ENCODE measurements at places on chromosomes 3 and 15. TPM values are rescaled to one million over a fixed set of nuclear protein-coding genes. Genes with fewer than 3 reads are reported as not detected.

The GPR171 gene
- total RNA-seq = not detected

The LNP1 gene
- total RNA-seq = 0.67 TPM

The SEMA6D gene
- not detected for total RNA-seq

The CELSR3 gene
- 4.4 TPM for total RNA-seq

The PPARG gene
- total RNA-seq = 41.4 TPM

The APBA2 gene
- 15.5 TPM for total RNA-seq

The GOLGA8B gene
- 23.6 TPM for total RNA-seq

The BLM gene
- total RNA-seq = 15.2 TPM

The APPL1 gene
- total RNA-seq = 17.6 TPM

The SV2B gene
- total RNA-seq = 0.08 TPM
